ENCODE measurements at places on chromosomes 11 and 22.

- DNase-seq, result no peak
Measured at GRCh38 chr22:43802897-43803495, 9.1 kb downstream of the EFCAB6 start.

DNA sequence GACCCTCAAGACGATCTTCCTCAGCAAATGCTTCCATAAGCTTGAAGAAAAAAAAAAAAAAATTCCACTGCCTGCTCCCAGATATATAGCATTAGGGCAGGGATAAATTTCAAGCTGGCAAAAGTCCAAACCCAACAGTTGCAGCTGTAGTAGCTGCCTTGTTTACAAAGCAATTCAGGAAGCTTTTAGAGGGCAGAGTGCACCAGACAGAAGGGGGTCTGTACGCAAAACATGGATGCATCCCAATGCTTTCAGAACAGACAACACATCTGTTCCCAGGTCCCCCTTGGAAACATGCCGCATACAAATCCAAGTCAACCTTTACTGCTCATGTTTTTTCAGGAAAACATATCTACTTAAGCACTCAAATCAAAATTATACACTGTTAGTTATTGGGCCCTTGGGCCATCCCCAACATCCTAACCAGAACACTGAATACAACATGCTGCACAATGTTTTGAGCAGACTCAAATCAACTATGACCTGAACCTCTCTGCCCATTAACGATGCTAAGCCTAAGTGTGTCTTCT lies 94.5 kb downstream of the CADM1 start:
- no peak for DNase-seq

DNA sequence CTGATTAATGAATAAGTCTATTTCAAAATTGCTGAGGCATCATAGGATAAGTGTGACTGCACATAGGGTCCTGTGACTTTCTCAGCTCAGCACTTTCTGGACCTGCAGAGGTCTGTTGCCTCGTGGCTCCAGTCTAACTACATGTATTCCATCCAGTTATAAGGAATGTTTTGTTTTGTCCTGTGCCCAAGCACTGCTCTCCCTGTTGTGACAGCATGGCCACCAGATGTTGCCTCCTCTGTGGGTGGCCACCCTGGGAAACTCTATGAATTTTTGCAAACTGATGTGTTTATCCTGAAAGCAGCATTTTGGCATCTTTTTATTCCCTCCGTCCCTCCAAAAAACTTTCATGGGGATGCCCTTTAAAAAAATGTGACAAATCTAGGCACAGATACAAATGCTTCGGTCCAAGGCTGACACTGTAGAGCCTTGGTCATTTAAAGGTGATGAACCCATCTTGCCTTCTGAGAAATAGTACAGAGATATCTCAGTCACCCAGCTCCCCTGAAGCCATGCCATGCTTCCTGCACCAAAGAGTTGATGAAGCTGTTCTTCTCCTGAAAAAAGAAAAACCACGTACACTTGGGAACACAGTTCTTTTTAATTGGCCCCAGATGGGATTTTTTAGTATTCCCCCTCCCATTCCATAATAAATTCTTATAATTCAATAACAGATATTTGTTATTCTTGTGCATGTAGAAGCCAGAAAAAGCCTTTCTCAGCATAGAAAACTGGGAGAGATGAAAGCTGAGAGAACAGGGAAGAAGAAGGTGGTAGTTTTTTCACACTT lies 72.6 kb downstream of the CCDC34 start:
- no peak for DNase-seq

GRCh38 chr22:27186643-27187042 lies 529.3 kb downstream of the MIAT start:
- DNase-seq, result no peak

- DNase-seq, result no peak
Measured at GRCh38 chr22:39472570-39473556, 16.1 kb downstream of the MGAT3 start.

- no peak for DNase-seq
Measured at GRCh38 chr11:6571434-6572008, 31.9 kb downstream of the RRP8 start.

DNA sequence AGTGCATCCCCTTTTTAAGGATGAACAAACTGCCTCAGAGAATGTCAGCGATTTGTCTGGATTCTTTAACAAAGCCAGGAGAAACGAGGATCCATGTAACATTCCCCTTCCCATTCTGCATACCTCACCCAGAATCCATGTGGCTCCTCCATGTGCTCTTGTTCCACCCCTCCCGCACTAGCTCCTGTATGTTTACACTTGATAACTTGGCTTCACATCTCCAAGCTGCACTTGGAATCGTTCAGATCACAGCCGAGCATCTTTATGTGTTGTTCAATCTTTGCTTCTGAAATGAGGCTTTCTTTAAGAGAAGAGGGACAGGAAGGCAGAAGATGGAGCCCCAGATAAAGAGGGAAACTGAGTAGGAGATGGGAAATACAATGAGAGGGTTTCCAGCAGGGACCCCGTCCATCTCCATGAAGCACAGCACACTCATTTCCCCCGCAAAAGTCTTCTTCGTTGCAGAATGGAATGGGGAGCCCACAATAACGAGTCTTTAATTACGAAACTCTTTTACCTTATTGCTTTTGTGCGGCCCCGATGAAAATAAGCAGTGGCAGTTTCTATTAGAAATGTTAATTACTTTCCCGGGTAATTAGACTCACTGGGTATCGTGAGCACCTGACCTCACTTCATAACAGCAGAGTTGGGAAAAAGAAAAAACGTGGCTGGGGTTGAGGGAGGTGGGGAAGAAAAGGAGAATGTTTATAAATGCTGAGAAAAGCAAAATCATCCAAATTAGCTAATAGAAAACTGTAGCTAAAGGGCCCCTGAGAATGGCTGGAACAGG lies 96.8 kb upstream of the ISX start:
- DNase-seq, result no peak

GRCh38 chr11:38839071-38839470 lies 2241.0 kb upstream of the RAG2 start:
- DNase-seq, result no peak

- DNase-seq, result no peak
Measured at GRCh38 chr11:2703363-2704141, 3.8 kb upstream of the KCNQ1OT1 start.

DNA sequence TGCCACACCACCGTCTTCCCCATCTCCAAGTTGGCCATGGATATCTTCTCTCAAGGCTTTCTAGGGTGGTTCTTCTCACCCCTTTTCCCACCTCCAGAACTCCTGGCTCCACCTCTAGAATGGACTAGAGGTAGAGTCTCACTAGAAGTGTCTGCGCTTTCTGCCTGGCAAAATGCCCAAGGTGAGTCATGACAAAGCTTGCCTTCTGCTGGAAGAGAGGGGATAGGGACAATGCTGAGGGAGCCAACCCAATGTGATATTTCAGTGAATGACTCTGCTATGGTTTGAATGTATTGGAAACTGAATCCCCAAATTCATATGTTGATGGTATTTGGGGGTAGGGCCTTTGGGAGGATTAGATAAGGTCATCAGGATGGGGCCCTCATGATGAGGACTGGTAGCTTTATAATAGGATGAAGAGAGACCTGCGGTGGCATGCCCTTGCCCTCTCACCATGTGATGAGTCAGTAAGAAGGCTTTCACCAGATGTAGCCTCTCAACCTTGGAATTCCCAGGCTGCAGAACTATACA lies 4.1 kb upstream of the CD82 start:
- no peak for DNase-seq

DNA sequence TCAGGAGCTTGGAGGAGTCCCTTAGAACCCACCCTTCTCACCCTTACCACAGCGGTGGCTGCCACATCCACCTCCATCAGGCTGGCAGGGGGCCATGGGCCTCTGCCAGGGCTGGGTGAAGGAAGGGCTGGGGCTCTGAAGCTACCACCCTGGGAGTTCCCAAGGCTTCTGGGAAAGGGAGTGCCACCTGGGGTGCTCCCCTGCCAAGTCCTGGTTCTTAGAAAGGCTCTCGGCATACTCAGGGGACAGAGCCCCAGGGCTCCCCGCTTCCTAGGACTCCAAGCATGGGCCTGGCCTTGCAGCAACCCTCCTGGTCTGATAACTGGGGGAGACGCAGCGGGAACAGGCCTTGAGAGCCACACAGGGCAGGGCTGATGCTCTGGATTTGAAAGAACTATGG lies 438 bp upstream of the PLA2G3 start:
- no peak for DNase-seq

- no peak for DNase-seq
Measured at GRCh38 chr11:117313828-117314768, 2.0 kb downstream of the BACE1 start.

- no peak for DNase-seq
Measured at GRCh38 chr11:102780491-102780918, at the start of gene MMP10. MMP10 (minus strand) TSS chr11:102780628; CDS start chr11:102780591, 37 bp downstream.

DNA sequence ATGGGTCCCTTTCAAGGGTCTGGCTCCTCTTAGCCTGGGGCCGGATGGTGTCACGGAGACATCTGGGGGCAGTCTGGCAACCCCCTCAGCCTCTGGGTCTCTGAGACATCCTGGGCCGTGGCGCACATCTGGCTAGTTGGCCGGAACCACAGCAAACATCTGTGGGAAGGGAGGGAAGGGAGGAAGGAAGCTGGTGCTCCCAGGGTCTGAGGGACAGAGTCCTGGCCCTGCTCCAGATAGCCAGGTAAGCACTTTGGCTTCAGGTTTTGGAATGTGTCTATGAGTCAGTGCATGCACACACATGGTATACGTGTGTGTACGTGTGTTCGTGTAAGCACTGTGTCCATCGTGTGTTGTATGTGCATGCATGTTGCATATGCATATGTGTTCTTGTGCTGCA lies 225.1 kb downstream of the MN1 start:
- DNase-seq, result no peak

DNA sequence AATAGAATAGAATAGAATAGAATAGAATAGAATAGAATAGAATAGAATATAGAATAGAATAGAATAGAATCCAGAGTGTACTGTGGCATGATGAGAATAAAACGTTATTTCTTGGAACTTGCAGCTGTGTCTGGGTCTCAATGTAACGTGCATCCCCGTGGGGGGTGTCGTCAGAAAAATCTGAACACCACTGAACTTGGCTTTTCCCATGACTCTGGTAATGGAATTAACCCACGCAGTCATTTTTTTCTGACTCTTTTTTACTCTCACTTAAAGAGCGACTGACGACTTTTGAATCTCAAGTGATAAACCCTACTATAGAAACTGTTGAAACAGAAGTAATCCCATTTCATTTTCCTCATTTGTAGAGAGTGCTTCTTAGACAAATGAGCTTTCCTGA lies 92.4 kb upstream of the BID start:
- DNase-seq, result no peak

DNA sequence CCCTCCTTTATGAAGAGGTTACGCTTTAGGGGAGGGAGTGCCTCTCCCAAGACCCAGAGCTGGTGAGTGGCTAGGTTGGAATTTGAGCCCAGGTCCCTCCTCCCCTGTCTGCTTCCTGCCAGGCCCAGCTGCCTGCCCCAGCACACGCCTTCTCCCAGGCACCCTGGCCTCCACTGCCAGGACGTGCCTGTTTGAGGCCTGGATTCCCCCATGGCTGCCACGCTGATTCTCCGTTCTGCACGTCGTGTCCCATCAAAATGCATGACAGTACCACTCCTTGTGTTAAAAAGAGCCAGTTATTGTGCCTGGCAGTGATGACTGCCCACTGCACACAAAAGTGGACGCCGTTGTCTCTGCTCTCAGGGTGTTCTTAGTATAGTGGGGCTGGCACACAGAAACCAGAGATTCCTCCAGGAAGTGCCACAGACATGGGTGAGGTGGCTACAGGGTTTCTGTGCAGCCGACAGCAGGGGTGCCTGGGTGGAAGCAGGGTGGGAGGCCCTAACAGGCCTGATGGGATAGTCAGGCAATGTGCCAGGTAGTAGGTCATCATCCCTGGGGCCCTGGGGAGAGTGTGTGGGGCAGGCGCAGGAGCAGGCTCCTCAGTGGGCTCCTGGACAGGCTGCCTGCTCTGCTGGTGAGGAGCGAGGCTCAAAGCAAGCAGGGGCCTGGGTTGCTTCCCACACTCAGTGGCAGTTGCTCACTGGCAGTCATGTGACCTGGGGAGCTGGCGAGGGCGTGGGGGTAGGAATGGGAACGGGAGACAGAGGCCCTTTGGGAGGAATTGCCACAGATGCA lies 24.2 kb downstream of the MED15 start:
- no peak for DNase-seq

DNA sequence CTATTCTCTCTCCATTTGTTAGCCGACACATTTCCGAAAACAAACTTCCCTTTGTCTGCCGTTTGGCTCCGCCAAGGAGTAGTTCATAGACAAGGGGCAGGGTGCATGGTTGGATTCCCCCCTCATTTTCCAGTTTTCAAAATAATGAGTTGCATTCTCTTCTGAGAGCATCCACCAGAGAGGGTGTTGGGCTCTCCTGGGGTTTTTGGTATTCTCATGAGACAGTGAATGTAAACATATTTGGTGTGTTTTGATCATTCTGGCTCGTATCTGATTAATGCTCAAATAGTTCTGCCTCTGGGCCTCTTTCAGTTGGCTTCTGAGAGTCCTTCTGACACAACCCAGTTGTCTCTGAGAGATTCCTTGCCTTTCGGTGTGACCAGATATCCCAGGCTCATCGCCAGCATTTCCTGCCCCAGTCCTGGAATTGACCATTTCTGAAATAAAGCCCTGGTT lies 21.7 kb downstream of the GRAMD4 start:
- DNase-seq, result no peak

DNA sequence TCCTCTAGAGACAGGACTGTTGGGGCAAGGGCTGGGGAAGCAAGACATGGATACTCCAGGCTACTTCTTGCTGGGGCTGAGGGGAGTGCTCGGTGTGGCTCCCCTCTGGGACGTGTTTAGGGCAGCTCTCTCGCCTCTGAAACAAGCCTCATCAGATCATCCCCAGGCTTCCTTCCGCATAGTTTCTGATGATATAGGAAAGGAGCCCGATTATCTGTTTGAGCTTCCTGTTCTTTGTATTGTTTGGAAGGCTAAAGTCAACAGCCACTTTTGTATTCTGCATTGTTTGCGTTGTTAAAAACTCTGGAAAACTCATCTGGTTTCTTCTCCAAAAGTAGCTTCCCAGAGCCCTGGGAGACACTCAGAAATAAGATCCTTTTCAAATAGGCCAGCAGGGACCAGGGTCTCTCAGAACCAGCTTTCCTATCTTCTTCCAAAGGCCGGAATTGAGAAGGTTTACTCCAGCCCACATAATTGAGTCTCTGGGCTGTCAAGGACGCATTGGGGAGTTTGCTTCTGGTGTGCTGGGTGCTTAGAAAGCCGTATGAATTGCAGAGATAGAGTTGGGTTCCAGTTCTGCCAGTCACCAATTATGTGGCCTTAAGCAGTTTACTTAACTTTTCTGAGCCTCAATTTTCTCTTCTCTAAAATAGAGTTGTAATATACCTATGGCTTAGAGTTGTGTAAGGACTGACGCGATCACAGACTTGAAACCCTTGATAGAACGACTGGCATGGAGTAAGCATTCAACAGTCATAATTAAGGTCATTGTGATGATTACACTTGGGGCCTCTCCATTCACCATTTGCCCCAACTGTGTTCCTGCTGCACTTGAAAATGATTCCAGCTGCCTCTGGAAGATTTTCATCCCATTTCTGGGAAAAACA lies 19.1 kb downstream of the CD44 start:
- DNase-seq, result no peak
